Muscle of arm (tissue), 14 donors: ENCODE measurements at places on chromosomes 11 and 22.

DNA sequence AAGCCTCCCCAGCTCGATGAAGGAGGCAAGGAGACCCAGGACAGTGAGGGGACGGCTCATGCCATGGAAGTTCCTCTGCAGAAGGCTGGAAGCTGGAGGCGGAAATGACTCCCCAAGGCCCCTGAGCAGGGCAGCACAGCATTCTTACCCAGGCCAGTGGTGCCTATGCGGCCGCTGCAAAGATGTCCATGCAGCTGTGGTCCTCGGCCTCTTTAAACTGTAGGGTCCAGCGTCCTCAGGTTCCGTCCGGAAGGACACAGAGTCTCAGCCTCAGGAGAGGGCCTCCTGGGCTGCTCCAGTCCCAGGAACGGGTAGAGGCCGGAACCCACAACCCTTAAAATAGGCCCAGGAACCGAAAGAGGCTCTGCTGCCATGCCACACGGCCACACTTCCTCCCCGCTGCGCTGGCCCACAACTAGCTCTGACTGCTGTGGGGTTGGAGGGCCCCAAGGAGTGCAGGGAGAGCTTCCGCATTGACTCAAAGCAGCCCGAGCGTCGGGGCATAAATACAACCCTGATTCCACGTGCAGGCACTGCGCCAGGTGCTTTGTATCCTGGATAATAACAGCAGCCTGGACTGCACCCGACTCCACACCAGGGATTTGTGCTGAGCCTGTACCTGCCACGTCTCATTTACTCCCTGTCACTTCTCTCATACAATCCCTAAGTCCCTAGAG is 5.5 kb downstream of the KIAA0930 start:
- no peak for DNase-seq

- DNase-seq, result peak; percentile 63
Observed at GRCh38 chr22:35620624-35621251, 3.6 kb upstream of the MB start.

DNA sequence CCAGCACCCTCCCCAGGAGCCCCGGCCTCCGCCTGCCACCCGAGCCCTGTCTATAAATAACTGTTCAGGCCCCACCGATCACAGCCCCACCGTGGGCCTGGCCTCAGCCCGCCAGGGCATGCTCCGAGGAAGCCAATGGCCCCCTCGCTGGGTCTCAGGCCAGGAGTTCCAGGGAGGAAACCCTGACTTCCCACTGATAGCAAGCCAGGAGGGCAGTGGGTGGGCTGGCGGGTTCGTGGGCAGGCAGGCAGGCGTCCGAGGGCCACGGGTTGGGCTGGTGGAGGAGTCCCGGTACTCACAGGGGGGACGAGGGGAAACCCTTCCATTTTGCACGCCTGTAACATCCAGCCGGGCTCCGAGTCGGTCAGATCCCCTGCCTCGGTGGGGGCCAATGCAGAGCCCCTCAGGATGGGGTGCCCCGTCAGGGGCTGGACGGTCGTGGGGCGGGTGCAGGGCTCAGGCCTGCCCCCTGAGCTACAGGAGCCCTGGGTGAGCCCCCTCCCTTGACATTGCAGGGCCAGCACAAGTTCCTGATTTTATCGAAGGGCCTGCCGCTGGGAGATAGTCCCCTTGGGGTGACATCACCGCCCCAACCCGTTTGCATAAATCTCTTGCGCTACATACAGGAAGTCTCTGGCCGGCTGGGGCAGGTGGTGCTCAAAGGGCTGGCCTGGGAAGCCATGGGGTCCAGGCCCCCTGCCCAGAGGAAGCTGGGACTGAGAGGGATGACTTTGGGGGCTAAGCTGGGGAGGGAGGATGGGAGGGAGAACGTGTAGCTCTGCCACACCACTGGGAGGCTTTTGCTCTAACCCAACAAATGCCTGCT is at the start of gene SPI1:
Gene SPI1, minus strand, starts transcription at position 538 of the 826 bp plus-strand sequence. Its CDS starts 194 bp downstream, at position 344.
- no peak for DNase-seq

GRCh38 chr22:49325531-49326395 is 501.9 kb downstream of the BRD1 start:
- no peak for DNase-seq

DNA sequence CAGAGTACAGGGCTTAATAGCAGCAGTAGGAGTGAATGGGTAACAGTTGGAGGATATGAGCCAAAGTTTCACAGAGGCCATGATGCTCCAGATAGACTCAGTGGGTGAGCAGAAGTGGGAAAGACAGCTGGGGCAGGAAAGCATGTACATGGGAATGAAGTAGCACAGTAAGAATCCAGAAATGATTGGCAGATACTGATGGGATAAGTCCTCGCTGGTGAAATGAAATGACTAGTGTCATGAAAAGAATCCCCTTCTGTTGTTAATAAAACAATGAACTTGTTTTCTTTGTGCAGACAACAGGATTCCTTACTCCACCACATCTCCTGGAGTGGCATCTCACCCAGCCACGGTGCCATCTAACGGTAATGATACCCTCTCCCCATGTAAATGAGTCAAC is 17.4 kb upstream of the PANX1 start:
- DNase-seq, result no peak

GRCh38 chr11:110984147-110984546 is 261.4 kb upstream of the POU2AF2 start:
- no peak for DNase-seq

GRCh38 chr11:1767399-1768140 is 3.8 kb upstream of the CTSD start:
- DNase-seq, result no peak

DNA sequence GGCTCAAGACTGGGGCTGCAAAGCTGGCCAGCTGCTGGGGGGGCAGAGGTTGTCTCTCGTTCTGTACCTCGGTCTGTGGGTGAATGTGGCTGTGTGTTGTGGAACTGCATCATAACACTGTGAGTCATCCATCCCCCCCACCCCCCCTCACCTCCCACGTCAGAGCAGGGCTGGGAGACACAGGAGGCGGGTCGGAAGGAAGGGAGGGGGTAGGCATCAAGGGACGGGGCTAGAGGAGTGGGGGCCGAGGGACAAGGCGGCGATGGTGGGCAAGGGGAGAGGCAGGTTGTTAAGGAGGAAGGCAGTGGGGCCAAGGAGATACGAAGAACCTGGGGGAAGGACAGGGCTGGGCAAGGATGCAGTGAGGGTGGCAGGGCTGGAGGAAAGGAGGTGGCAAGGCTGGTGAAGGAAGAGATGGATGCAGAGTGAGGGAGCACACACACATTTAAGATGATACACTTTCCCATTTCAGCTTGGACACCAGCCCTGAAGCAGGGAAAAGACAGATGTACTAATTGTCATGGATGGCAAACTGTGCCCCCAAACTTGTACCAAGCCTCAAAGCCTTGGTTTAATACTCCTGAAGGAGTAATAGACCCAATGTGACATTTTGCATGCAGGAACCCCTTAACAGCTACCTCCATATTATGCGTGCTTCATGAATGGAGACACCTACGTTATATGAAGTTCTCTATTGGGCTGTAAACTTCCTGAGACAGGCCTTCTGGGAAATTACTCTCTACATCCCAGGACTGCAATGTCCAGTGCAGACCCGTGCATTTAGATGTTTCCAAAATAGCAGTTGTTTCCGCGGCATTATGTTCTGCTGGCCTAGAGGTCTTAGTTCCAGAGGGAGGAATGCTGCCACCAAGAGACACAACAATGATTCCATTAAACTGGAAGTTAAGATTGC is at the start of gene YPEL4:
Gene YPEL4, minus strand, starts transcription at position 87 of the 913 bp plus-strand sequence. CDS start 2,805 bp downstream, outside the sequence.
- no peak for DNase-seq

DNA sequence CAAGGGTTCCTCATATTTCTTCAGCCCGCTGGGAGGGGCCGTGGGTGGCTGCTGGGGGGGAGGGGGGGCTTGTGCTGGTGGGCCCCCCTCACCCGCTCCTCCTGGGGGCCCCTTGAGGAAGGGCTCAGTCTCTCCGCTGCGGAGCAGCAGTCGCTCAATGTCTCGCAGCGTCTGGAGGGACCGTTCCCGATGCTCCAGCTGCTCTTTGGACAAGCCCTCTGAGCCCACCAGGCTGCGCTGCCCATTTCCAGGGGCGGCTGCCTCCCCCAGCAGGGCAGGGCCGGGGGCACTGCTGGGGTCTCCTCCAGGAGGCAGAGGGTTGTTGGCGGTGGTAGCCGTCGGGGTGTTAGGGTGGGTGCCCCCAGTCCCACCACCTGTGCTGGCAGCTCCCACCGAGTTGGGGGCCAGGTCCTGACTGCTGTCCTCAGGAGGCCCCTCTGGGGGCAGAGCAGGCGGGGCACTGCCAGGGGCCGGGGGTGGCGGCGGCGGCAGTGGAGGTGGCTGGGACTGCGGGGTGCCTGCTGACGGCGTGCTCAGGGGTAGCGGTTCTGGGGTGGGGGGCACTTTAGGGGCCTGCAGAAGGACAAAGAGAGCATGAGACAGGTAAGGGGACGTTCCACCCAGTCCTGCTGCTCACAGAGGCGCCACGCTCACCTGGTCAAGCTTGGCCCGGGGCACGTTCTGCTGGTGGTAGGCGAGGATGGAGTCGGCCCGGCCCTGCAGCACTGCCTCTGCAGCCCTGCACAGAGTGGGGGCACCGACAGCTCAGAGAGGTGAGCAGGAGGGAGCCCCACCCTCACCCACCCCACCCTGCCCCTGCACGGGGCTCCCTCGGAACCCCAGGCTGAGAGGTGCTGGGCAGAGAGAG is 18.9 kb downstream of the CXCR5 start:
- no peak for DNase-seq
